GM12878 (cell line): ENCODE measurements at places on chromosomes 2 and 18.
A peak's percentile ranks its signal among the peaks of the same experiment; 100 is the strongest.

- DNase-seq: no peak
Measured at GRCh38 chr18:24076950-24077349, 61.9 kb upstream of the CABYR start.

GRCh38 chr2:112118148-112118547 lies 20.0 kb upstream of the FBLN7 start:
- DNase-seq: no peak

GRCh38 chr2:10160203-10160955 lies 37.8 kb downstream of the RRM2 start:
- DNase-seq: no peak

DNA sequence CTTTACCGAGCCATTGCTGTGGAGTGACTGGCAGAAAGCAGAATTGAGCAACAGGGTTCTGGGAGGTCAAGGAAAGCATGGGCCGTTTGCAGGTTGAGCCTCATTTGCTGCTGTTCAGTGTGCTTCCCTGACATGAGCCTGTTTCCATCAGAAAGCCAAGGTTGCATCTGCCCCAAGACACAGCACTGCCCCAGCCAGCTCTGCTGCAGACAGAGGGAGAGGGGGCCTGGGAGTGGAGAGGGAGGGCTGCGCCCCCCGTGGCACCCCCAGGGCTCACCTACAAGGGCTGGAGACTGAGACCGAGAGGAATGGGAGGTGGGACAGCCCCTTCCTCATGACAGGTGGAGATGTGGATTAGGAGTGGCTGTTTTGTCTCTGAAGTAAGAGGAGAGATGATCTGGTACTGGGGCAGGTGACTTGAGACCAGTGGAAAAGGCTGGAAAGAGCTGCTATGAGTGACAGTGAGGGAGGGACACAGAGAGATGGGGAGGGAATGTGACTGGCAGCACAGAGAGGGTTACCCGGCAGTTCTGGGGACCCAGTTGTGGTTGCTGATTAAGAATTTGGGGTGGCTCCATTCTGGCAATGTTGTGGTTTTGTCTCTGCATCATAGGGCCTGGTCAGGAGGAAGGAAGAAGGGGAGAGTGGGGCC lies 218.0 kb downstream of the DYSF start:
- DNase-seq: no peak

DNA sequence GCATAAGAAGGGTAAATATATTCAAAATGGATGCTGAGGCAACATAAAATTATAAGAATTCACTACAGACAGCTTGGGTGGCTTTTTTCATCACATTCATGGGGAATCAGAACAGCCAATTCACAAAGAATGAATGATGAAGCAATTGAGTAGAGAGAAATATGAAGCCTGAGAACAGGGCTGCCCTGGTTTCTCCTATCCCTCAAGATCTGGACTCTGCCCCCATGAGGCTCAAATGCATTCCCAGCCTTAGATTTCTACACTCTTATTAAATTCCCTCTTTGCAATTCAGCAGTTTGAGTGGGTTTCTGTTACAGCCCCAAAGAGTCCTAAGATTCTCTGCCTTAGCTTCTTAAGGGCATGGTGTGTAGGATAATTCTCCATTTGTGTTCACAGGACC lies 172.5 kb downstream of the MAIP1 start:
- DNase-seq: no peak

DNA sequence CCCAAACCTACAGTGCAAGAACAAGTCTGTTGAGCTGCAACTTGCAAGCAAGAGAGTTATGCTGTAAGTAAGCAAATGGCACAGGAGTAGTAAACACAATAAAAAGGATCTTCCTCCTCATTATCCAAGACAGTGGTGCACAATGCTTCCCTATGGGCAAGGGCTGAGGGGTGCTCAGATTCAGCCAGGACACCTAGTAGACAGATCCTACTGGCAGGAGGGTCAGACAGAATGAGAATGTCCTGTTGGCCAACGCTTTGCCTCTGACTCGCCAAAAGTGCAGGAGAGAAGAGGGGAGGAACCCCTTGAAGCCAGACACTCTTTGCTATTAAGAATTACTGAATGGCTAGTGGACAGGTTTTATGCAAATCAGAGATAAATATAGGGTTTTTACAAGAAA lies 280.4 kb upstream of the SESTD1 start:
- DNase-seq: no peak

GRCh38 chr2:5385596-5385995 lies 306.6 kb upstream of the SOX11 start:
- no peak for DNase-seq

DNA sequence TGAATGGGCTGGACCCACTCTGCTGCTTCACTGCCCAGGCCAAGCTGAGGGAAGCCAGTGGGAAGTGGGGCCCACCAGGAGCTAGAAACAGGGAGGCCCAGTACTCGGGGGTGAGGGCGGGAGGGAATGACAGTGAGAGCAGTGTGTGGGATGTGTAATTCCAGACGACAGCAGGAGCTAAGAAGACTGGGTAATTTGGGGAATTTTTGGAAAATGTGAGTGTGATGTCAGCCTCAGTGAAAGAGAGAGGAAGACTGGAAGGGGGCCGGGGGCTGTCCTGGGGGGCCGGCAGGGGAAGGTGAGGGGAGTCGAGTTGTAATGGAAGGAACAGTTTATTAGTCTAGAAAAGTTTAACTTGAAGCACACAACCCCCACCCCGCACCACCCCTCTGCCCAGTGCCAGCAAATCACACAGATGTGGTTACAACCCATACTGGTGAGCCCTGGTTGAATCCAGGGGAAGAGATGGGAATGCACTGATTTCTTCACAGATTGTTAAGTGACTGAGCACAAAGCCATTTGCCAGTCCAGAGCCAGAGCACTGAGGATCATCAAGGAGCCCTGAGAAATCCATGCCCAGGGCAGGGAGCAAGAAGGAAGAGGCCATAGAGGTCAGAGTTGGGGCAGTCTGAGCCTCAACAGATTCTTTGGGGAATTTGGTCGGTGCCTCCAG lies 76.7 kb upstream of the PKDCC start:
- DNase-seq: no peak

GRCh38 chr18:58618822-58619595 lies 9.9 kb downstream of the ALPK2 start:
- no peak for DNase-seq

GRCh38 chr18:54086046-54086802 lies 138.2 kb downstream of the MBD2 start:
- peak; percentile 47 for DNase-seq

DNA sequence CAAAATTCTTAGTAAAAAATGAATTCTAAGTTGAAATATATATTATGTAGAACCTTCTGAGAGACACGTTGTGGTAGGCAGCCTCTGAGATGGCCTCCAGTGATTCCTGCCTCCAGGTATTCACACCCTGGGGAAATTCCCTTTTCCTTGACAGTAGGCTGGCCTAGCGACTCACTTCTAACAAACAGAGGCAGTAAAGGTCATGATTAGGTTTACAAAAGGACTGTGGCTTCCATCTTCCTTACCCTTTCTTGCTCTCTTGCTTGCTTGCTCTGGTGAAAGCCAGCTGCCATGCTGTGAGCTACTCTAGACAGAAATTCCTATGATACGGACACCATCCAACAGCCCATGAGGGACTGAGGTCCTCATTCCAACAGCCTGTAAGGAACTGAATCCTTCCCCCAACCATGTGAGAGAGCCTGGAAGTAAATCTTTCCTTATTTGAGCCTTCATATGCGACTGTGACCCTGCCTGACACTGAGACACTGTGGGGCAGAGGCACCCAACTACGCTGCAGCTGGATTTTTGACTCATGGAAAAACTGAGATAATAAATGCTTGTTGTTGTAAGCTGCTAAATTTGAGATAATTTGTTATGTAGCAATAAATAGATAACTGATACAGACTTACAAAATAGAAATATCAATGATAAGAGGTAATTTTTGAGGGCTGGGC lies 32.7 kb upstream of the SERTAD2 start:
- DNase-seq: no peak

GRCh38 chr2:202046572-202046971 lies 12.9 kb downstream of the FZD7 start:
- no peak for DNase-seq

DNA sequence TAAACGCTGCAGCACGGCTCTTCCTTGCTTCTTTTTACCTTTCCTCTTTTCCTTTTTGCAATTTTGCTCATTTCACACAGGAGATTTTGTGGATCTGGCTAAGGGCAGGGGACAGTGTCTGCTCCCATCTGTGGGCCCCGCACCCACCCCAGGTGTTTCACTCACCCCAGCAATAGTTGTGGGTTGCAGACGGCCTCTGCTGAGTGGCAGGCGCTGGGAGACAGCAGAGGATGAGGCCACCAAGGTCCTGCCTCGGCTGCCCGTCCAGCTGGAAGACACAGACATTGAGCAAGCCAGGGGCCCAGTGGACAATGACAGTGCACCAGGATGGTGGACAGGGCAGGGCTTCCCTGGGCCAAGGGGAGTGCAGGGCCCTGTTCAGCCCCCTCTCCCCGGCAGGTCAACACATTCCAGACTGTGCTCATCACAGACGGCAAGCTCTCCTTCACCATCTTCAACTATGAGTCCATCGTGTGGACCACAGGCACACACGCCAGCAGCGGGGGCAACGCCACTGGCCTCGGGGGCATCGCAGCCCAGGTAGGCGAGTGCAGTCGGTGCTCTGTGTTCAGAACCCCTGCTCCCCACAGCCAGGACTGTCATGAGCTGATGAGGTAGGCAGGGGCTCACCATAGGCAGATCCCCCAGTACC lies 35.0 kb downstream of the SNED1 start:
- no peak for DNase-seq

DNA sequence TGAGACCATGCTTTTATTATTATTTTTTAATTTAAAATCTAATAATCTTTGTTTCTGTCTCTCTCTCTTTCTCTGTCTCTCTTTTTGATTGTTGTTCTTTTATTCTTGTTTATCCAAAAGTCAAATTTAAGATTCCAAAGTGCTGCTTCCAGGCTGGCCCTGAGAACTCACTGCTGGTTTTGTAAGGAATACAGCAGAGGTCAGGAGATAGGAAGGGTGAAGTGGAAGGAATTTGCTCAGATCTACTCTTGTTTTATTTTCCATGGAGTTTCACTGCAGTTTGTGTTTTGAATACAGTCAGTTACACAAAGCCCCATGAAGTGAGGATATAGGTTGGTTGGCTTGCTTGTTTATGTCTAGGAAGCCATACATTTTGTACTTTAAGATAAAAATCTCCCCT lies 168.1 kb downstream of the MIB1 start:
- no peak for DNase-seq

DNA sequence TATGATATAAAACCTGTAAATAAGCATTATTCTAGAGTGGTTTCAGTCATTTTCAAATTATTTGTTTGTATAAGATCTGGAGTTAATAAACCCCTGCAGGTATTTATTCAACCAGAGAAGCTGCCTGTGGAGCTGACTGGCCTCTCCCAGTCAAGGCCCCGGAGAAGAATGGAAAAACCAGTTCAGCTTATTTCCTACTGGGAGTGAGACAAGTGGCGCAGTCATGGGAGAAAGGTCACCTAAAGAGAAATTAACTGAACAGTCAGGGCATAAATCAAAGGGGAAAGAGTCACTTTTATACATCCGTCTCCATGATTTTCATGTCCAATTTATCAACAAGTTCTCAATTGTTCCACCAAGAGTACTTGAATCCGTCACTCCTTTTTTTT lies 240.9 kb downstream of the RNF152 start:
- DNase-seq: no peak

GRCh38 chr2:25341011-25341727 lies 556 bp downstream of the DNMT3A start:
- DNase-seq: no peak

GRCh38 chr18:55338978-55339650 lies 248.9 kb downstream of the TCF4 start:
- no peak for DNase-seq

DNA sequence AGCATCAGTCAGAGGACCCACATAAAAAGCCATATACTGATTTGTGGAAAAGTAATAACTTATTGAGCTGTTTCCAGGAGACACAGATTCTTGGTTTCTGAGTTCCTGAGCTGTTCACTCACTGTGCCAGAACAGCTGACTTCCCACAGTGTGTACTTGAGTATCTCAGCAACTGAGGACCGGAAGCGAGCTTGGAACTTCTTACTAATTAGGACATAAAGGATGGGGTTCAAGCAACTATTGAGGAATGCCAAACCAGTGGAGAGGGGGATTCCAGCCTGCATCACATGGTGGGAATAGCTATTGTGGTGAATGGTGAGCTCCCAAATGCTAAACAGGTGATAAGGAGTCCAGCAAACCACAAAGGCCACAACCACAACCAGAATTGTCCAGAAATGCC lies 16.4 kb downstream of the EEF1B2 start:
- DNase-seq: no peak

GRCh38 chr2:151655663-151656398 lies 78.4 kb downstream of the NEB start:
- DNase-seq: no peak

DNA sequence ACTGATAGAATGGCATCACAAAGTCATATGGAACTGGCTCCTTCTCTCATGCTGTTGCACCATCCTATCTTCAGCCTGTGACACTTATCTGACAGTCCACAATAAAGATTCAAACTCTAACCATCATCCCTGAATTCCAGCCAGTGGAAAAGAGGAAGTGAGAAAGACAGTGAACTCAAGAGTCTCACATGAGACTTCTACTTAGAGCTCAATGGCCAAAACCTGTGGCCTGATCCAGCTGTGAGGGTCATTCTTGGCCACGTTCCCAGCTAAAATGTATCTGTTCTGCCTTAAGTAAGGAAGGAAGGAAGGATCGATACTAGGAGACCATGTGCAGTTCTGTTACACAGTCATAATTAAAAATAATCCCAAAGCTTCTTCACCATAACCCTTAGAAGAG lies 73.6 kb downstream of the RND3 start:
- DNase-seq: no peak

DNA sequence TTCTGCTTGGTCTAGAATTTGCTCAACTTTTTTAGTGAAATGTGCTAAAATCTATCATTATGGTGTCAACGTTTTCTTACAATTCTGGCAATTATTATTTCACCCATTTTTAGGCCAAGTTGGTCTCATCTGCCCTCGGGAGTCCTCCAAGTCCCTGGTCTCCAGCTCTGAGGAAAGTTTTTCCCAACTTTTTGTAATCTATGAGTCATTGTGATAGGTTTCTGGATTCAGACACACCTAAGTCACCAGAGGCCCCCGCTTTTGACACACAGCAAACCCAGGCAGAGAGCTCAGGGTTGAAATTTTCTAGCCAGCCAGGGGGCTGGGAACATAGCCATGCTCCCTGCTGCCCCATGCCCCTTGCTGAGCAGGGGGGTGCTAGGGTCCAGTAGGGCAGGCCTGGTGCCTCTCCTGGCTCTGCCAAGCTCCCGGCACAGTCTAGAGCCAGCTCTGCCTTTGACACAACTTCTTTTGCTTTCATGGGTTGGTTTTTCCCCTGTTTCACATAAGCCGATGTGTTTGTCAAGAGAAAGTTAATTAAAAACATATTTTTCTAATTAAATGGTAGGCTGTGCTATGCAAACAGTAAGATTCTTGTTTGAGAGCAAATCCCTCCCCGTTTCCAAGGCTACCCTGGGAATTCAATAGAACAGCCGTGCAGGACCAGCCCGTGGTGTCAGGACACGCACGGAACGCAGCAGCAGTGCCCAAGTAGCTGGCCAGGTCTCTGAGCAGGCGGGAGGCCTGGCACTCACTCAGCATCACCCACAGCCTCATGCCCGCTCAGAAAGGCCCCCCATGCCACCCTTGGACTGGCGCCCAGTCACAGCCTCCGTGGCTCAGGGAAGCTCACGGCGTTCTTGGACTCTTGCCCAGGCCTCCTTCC lies 25.5 kb upstream of the SNED1 start:
- no peak for DNase-seq

- no peak for DNase-seq
Measured at GRCh38 chr2:56682397-56682760, 498.6 kb downstream of the CCDC85A start.

- DNase-seq: no peak
Measured at GRCh38 chr2:164719996-164720941, 99.0 kb upstream of the GRB14 start.
